Stomach (tissue), 19 donors: ENCODE measurements at places on chromosomes 7 and 10.

DNA sequence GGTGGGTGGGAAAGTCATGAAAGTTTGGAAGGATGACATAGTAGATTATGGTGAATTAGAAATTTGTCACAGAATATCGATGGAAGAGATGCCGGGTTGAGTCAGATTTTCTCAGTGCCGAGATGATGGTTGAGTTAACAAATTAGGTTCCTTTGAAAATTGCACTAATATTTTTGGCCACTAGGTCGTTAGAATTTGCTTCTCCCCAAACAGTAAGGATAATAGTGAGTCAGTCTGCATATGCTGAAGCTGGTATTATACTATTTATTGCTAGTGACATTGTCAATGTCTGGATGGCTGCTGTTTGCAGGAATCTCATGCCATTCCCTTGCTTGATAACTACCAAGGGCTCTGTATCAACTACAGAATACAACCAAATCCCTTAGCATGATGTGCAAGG lies 37.7 kb upstream of the MINDY3 start:
- no peak for DNase-seq

- peak; percentile 49 for DNase-seq
Measured at GRCh38 chr10:27747096-27747451, 1.5 kb upstream of the MKX start.

DNA sequence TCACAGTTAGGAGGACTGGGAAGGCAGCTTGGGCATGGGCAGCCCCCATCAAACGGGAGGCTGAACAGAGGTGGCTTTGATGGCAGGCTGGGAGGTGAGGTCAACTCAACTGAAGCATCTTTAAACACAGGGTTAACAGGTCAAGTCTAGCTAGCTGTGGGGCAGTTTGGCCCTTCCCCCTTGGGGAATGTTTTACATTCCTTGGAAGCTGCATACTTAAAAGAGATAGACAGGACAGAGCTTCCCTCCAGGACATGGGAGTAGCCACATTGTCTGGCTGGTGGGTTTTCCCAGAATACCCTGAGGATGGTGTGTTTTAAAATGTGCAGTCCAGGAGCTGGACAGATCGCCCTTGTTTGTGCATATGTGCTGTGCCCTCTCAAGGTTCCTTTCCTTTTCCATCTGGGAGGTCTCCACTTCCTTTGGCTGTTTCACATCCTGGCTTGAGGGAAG lies 6.8 kb upstream of the RASSF4 start:
- DNase-seq: no peak

- DNase-seq: peak; percentile 39
Measured at GRCh38 chr7:101691822-101692384, 62.8 kb upstream of the MYL10 start.

DNA sequence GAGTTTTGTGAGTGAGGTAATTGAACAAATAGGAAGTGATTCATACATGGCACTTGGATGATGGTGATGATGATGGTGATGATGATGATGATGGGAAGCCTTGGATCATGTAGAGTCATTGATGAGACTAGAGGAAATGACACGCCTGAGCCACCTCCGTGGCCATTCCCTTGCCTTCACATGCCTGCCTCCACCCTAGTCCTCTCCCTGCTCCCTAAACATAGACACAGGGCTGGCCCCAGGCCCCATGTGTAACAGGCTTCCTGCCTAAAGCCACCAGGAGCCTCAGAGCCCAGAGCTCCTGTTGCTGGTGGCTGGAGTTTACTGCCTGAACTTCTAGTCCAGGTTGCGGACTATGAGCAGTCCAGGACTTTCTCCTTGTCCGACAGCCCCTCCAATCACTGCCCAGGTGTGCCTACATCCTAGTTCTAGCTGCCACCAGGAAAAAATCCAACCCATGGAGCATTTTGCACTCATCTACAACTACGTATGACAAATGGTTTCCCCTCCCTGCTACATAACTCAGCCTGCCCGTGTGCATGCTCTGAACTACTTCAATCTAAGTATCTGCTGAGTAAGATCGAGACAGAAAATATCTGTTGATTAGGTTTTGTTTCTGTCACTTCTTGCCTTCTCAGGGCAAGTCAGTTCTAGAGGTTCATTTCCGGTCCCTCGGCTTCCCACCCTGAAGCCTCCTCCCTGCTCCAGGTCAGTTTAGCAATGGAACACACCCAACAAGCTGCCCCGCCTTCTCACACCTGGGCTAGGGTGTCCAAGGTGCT lies 35.5 kb upstream of the KDM7A start:
- peak; percentile 81 for DNase-seq

DNA sequence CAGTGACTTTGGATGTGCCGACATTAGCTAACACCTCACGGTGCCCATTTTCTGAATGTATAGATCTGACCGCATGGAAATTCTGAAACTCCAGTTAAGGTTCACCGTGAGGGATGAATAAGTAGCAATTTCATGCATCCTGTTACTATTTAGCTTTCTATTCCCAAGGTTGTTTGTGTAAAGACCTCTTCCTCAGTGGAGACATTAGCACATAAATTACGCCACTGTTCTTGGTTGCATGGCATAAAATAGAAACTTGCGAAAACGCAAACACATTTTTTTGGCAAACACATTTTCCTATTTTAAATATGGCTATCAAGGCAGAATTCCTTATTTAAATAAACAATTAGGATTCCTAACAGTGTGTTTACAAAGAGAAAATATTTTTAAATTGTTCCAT lies 36.5 kb downstream of the DENND2A start:
- no peak for DNase-seq

GRCh38 chr10:5530412-5530806 lies 5.6 kb downstream of the CALML3 start:
- no peak for DNase-seq

GRCh38 chr7:7191137-7191536 lies 8.8 kb downstream of the C1GALT1 start:
- no peak for DNase-seq
